ENCODE measurements at places on chromosomes 12 and 14. TPM values are rescaled to one million over a fixed set of nuclear protein-coding genes. Genes with fewer than 3 reads are reported as not detected.

DAO gene
- not detected for total RNA-seq

PTPN6 gene
- 3.8 TPM for total RNA-seq

ENDOU gene
- total RNA-seq = not detected

GRCh38 chr12:26782372-26783130 lies 50.4 kb downstream of the ITPR2 start:
- peaks cover 6% of the 10 kb centered on the region for H3K4me1 ChIP-seq
- peaks cover 42% of the 10 kb centered on the region for H3K36me3 ChIP-seq
- H3K27me3 ChIP-seq = peaks cover 4% of the 10 kb centered on the region
- DNase-seq = no peak
- H3K27ac ChIP-seq = no peak overlapping the region
- H3K4me3 ChIP-seq = no peak overlapping the region

DNA sequence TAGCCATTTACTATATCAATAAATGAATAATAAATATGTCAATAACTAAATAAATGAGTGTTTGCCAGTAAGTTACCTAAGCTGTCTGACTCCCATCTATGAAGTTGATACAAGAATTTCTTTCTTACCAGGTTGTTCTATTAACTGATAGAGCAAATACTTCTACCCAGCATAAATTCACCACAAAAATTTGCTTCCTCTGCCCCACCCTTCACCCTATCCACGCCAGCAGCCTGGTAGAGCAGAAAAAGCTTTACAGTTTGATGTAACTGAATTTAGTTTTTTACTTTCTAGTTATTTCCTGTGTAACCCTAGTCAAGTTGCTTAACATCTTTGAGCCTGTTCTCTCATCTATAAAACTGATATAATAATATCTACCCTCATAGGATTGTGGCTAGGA lies 94.9 kb upstream of the SLC16A7 start:
- no peaks in the 10 kb centered on the region for H3K36me3 ChIP-seq
- no peak overlapping the region for H3K27ac ChIP-seq
- H3K4me3 ChIP-seq = no peak overlapping the region
- no peaks in the 10 kb centered on the region for H3K27me3 ChIP-seq

- no peak overlapping the region for H3K4me3 ChIP-seq
- H3K27ac ChIP-seq = no peak overlapping the region
- DNase-seq = no peak
- H3K36me3 ChIP-seq = peaks cover 9% of the 10 kb centered on the region
These were observed 23.3 kb downstream of the MEG3 start for GRCh38 chr14:100849115-100849781.

DNA sequence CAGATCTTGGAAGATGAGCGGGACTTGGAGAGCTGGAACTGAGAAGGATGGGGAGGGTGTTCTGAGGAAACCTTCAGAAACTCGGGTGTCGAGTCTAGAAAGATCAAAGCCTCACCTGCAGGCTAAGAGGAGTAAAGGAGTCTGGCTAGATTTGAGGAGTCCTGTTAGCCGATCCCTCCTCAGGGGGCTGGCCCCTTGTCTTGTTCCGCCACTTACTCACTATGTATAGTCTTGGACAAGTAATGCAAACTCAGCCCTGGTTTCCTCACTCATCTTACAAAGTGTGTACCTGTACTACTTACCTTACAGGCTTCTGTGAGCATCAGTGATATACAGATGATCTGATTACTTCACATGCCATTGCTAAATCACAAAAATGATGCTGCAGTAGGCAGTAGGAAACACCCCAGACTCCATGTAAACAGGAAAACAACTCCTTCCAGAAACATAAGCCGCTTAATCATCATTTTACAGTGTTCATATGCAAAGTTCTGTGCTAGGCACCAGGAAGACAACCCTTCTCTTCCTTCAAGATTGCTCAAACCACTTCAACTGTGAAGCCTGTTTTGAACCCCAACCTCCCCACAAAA lies 2.0 kb upstream of the SPTLC2 start:
- no peaks in the 10 kb centered on the region for H3K36me3 ChIP-seq
- no peak for DNase-seq
- H3K27me3 ChIP-seq = peaks cover 2% of the 10 kb centered on the region
- H3K4me3 ChIP-seq = no peak overlapping the region

- no peak for DNase-seq
- H3K27me3 ChIP-seq = peaks cover 6% of the 10 kb centered on the region
- peak overlapping the region; percentile 15 for H3K4me3 ChIP-seq
- H3K4me1 ChIP-seq = peaks cover 48% of the 10 kb centered on the region
- peak overlapping the region; percentile 78 for H3K27ac ChIP-seq
These were observed 61.4 kb downstream of the RASSF3 start for GRCh38 chr12:64671681-64672080.

LRP1 gene
- 125 TPM for total RNA-seq

RNASE7 gene
- not detected for total RNA-seq

- DNase-seq = peak; percentile 13
- no peaks in the 10 kb centered on the region for H3K36me3 ChIP-seq
- peaks cover 27% of the 10 kb centered on the region for H3K4me1 ChIP-seq
These were observed 110.7 kb downstream of the BTG1 start for GRCh38 chr12:92034858-92035401.

TCL1B gene
- total RNA-seq = not detected

GRCh38 chr12:103833095-103833775 lies 7.8 kb downstream of the NT5DC3 start:
- no peak overlapping the region for H3K4me3 ChIP-seq
- H3K4me1 ChIP-seq = peaks cover 7% of the 10 kb centered on the region
- peaks cover 13% of the 10 kb centered on the region for H3K36me3 ChIP-seq
- no peaks in the 10 kb centered on the region for H3K27me3 ChIP-seq

DNA sequence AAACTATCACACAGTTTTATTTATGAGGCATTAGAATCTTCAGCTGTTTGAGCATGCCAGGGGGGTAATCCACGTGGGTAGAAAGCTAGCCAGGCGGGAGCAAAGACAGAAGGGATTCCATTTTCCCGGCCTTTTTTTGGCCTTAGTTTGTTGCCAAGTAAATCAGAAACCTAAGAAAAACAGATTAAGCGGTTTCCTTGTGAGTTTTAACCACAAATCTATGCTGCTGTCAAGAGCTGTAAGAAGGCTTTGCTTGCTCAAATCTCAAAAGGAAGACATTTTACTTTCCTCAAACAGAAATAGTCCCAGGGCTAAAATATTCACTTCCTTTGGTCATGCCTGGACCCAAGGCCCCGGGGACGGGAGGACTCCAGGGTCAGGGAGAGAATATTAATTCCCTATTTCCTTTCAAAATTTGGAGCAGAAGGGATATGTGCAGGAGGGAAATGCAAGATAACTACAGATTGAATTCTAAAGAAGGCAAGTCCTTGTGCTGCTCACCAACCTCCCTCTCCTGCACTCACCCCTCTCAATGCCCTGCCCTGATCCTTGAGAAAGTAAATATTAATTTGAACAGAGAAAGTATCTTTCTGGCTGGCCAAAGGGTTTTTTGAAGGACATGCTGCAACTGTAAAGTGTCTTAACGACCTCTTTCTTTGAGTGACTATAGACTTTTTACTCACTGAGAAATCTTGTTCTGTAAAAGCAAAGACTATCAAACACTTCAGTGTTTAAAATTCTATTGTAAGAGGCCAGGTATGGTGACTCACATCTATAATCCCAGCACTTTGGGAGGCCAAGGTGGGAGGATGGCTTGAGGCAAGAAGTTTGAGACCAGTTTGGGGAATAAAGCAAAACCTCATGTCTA lies 75.7 kb downstream of the HSD17B6 start:
- H3K27me3 ChIP-seq = no peaks in the 10 kb centered on the region
- H3K4me3 ChIP-seq = no peak overlapping the region
- peaks cover 12% of the 10 kb centered on the region for H3K4me1 ChIP-seq
- H3K27ac ChIP-seq = no peak overlapping the region

GRCh38 chr14:56176530-56176929 lies 58.3 kb downstream of the PELI2 start:
- no peak overlapping the region for H3K27ac ChIP-seq
- H3K27me3 ChIP-seq = peaks cover 14% of the 10 kb centered on the region
- peaks cover 48% of the 10 kb centered on the region for H3K4me1 ChIP-seq
- no peak for DNase-seq
- no peak overlapping the region for H3K4me3 ChIP-seq
- H3K36me3 ChIP-seq = no peaks in the 10 kb centered on the region

DNA sequence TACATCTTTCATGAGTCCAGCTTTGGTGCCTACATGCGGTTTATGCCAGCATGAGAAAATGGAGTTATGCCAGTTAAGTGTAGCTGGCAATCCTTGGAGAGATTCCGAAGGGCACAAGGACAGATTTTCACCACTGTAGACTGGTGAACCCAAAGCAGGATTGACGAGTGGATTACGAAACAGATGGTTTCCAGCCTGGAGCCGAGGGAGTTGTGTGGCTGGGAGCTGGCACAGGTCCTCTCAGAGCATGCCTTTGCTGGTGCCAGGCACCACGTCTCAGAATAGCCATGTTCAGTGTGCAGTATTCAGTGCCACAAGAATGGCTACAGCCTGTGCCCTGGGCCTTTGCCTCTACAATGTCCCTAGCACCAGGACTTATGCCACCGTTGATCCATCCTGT lies 13.2 kb downstream of the KCNH3 start:
- H3K4me1 ChIP-seq = peaks cover 13% of the 10 kb centered on the region
- peaks cover 15% of the 10 kb centered on the region for H3K27me3 ChIP-seq
- H3K36me3 ChIP-seq = no peaks in the 10 kb centered on the region
- no peak overlapping the region for H3K4me3 ChIP-seq
- H3K27ac ChIP-seq = no peak overlapping the region

GRCh38 chr12:128551266-128551665 lies 272.5 kb downstream of the SLC15A4 start:
- H3K27me3 ChIP-seq = peaks cover 8% of the 10 kb centered on the region
- no peaks in the 10 kb centered on the region for H3K36me3 ChIP-seq
- peak overlapping the region; percentile 48 for H3K27ac ChIP-seq
- H3K4me3 ChIP-seq = peak overlapping the region; percentile 28
- peak; percentile 26 for DNase-seq

DNA sequence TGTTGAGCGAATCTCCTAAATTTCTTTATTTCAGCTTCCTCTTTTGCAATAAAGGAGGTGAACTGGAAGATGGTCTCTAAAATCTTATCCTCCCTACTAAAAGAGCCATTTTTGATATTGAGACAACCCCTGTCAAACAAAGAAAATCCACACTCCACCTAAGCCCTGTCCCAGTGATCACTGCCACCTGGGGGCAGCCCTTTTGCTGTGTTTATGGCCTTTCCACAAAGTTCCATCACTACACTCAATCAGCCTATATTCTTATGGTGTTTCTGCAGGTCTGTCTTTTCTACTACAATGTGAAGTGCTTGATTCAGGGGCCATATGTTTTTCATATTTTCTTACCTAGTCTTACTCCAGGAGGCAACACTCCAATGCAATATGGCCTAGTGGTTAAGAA lies 163.7 kb downstream of the BMP4 start:
- H3K4me3 ChIP-seq = no peak overlapping the region
- no peaks in the 10 kb centered on the region for H3K4me1 ChIP-seq
- H3K27ac ChIP-seq = no peak overlapping the region
- H3K36me3 ChIP-seq = no peaks in the 10 kb centered on the region

GRCh38 chr12:4448943-4449850 lies 3.6 kb upstream of the FGF6 start:
- no peak overlapping the region for H3K4me3 ChIP-seq
- peaks cover 4% of the 10 kb centered on the region for H3K4me1 ChIP-seq
- DNase-seq = no peak

DNA sequence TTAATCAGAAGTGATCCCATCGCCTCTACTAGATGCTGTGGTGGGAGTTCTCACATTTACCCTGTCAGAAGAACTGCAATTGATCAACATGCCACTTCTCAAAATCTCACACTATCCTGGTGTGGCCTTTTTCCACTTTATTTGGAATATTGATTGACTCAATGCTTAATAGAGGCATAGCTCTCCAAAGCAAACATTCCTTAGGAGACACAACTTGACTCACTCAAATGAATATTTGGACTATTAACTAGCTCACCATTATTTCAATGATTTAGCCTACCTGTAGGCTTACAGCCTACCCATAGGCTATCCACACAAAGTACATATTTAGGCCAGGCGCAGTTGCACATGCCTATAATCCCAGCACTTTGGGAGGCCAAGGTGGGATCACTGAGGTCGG lies 186.5 kb downstream of the KLHL28 start:
- H3K36me3 ChIP-seq = no peaks in the 10 kb centered on the region
- no peaks in the 10 kb centered on the region for H3K27me3 ChIP-seq
- H3K27ac ChIP-seq = no peak overlapping the region
- no peak for DNase-seq

DNA sequence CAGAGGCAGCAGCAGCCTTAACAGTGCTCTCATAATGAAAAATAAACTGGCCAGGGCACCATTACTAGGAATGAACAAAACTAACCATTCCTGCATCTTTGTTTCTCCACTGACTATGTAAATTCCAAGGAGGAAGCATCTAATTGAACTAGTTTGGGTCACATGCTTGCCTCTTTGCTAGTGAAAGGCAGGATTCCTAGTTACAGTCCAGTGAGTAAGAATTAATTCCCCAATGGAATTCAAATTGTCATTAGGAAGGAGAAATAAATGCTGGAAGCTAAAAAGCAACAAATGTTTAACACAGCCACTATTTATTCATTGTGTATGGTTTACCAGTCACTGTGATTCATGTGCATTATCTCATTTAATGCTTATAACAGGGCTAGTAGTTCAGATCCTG lies 316.0 kb downstream of the CCDC91 start:
- no peak overlapping the region for H3K4me3 ChIP-seq
- H3K27ac ChIP-seq = no peak overlapping the region
- H3K27me3 ChIP-seq = no peaks in the 10 kb centered on the region
- no peak for DNase-seq
- H3K4me1 ChIP-seq = peaks cover 1% of the 10 kb centered on the region

- no peak for DNase-seq
- no peak overlapping the region for H3K27ac ChIP-seq
- no peak overlapping the region for H3K4me3 ChIP-seq
These were observed 379.2 kb downstream of the BTG1 start for GRCh38 chr12:91766454-91766853.

- H3K27ac ChIP-seq = no peak overlapping the region
- no peak for DNase-seq
- H3K4me3 ChIP-seq = no peak overlapping the region
- no peaks in the 10 kb centered on the region for H3K36me3 ChIP-seq
- H3K4me1 ChIP-seq = peaks cover 6% of the 10 kb centered on the region
These were observed 18.4 kb downstream of the SETD3 start for GRCh38 chr14:99462210-99462609.

GRCh38 chr14:106419376-106419965 lies 893.1 kb downstream of the TMEM121 start:
- DNase-seq = no peak
- H3K4me3 ChIP-seq = no peak overlapping the region
- no peaks in the 10 kb centered on the region for H3K4me1 ChIP-seq

TAS2R50 gene
- 1.3 TPM for total RNA-seq

- no peak overlapping the region for H3K27ac ChIP-seq
- H3K4me1 ChIP-seq = peaks cover 2% of the 10 kb centered on the region
- H3K27me3 ChIP-seq = peaks cover 7% of the 10 kb centered on the region
- H3K36me3 ChIP-seq = no peaks in the 10 kb centered on the region
- DNase-seq = no peak
- H3K4me3 ChIP-seq = no peak overlapping the region
These were observed 317.5 kb upstream of the RTL1 start for GRCh38 chr14:101220921-101221510.

GRCh38 chr12:19139615-19140194 lies 10.2 kb downstream of the PLEKHA5 start:
- no peak for DNase-seq
- H3K27me3 ChIP-seq = peaks cover 8% of the 10 kb centered on the region

GRCh38 chr14:90383731-90384542 lies 12.9 kb upstream of the CALM1 start:
- H3K36me3 ChIP-seq = no peaks in the 10 kb centered on the region
- peak; percentile 63 for DNase-seq
- no peaks in the 10 kb centered on the region for H3K27me3 ChIP-seq

All from glutamatergic neuron (in vitro differentiated cells).